ENCODE measurements at places on chromosomes 1 and 21.

DNA sequence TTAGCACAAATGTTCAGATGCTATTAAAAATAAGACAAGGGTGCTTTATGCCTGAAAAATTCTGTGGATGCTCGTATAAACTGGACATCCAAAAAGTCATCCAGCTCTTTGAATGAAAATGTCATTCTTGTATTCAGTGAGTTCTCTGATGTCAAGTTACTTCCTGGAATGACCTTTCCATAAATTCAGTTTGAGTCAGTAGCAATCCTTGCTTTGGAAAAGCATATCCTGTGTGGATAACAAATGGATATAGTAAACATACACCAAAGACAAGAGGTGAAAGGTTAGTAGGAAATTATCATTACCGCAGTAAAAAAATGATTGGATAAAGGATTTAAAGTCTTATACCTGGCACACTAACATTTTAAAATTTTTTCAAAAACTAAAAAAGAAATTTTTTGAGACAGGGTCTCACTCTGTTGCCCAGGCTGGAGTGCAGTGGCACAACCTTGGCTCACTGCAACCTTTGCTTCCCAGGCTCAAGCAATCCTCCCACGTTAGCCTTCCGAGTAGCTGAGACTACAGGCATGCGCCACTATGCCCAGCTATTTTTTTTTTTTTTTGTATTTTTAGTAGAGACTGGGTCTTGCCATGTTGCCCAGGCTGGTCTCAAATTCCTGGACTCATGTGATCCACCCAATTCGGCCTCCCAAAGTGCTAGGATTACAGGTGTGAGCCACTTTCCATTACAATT is 10.8 kb upstream of the LAMC1 start:
- DNase-seq = no peak

DNA sequence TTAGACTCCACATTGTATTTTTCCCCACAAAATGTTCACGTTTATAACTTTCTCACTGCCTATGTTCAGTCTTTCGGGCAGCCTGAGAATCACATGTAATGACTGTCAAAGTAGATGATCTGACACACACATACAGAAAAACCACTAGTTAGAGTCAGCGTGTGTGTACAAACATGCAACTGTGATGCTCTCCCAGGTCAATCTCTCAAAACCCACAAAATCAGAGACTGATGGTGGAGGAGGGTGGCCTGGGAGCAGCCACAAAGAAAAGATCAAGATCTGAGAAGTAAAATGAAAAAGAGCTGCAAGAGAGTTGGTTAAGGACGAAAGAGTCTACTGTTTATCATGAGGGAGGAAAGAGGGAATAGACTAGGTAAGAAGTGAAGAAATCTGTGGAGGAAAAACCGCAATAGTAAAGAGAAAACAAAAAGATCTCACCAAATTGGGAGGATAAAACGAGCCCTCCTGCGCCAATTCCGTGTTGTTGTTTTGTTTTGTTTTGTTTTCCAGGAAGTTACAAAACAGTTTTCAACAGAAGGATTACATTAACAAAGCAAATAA is 2.3 kb downstream of the EGLN1 start:
- no peak for DNase-seq

DNA sequence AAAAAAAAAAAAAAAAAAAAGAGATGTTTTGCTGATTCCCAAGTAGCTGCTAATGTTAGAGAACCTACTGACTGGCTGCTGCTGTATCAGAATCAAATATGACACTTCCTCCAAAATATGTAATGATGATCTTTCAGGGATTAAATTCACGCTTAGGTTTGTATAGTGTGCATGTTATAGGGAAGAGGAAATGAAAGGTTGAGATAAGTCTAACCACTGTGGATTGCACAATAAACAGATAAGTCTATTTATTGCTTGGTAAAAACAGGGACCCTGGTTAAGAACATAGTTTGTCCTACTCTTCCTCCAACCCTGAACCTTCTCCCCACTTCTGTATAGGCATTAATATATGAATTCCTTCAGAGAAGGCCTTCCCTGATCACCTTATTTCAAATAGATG is 13.2 kb downstream of the RC3H1 start:
- DNase-seq = no peak

- no peak for DNase-seq
Measured at GRCh38 chr1:203304391-203304918, 864 bp upstream of the BTG2 start.

- no peak for DNase-seq
Measured at GRCh38 chr1:77143529-77144121, 75.6 kb downstream of the PIGK start.

- DNase-seq = no peak
Measured at GRCh38 chr1:228096416-228097332, 6.5 kb downstream of the C1orf35 start.

GRCh38 chr1:58781541-58782177 is 2.2 kb downstream of the JUN start:
- DNase-seq = peak; percentile 62

GRCh38 chr21:26448751-26449150 is 124.3 kb downstream of the CYYR1 start:
- DNase-seq = no peak

DNA sequence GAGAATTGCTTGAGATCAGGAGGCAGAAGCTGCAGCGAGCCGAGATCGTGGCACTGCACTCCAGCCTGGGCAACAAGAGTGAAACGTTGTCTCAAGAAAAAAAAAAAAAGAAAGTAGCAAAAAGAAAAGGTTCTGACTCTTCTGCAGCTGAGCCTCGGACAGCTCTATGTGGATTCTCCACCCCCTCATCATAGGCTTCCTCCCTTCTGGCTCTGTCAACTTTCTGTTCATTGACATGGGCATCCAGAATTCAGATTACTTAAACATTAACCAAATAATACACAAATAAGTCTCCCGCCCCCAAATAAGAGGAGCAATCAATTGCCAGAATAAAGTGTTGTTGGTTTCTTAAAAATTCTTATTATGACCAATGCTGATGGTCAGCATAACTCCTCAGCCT is 10.0 kb downstream of the SUSD4 start:
- no peak for DNase-seq

DNA sequence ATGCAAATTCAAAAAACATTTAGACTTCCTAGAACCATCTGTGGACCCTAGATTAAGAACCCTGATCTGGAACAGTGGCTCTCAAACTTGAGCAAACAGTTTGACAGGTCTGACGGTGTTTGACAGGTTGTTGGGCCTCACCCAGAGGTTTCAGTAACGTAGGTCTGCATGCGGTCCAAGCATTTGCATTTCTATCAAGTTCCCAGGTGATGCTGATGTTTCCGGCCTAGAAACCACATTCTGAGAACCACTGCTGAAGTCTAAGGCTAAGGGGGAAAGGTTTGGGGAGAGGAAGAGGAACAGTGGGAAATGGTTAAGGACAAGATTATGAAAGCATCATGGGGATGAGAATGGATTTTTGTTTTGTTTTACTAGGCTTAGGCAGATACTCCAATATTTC is 48.6 kb downstream of the MDM4 start:
- no peak for DNase-seq

DNA sequence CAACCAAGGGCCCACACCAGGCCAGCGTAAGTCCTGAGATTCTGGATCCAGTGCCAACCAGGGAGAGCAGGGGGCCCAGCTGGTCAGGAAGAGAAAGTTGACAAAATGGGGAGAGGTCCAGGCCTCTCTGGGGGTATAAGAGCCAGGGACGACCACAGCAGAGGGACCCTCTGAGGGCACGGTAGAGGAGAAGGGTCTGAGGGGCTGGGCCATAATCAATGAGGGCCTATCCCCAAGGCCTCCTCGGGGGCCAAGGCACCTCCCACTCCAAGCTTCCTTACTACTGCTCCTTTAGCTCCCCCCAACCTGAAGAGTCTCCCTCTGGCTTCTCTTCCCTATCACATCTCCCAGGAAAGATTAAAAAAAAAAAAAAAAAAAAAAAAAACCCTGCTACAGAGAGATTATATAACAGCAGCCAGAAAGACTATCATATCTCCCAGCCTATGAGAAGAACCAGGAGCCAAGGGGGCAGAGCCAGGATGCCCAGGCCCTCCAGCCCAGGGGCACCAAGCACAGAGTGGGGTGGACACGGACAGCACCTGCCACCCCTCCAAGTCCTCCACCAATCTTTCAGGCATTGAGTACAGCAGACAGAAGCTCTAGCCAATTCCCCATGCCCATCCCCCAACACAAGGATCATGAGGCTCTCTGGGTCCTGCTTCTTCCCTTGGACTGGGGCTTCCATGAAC is 2.7 kb downstream of the MEF2D start:
- DNase-seq = no peak

- DNase-seq = no peak
Measured at GRCh38 chr1:164720440-164721227, 161.7 kb downstream of the PBX1 start.

DNA sequence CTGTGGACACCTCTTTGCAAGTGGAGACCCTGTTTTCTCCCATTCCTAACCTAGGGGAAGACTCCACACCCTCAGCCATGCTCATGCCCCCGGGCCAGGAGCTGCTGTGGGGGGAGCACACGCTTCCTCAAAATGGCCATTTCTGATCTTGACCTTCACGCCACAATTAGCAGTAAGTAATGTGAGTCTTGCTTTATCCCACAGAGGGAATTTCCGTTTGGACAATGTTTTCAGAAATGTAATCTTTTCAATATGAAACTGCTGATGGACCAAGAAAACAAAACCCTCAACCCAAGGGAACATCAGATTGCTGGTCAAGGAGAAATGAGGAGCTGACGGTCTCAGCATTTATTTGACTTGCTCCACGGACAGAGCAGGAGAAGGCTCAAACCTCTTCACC is 8.3 kb upstream of the KCNE1 start:
- DNase-seq = no peak
